ENCODE measurements at places on chromosomes 2 and 18.

- DNase-seq = peak; percentile 61
Measured at GRCh38 chr2:237253046-237253702, 160.8 kb downstream of the COL6A3 start.

- DNase-seq = no peak
Measured at GRCh38 chr2:234670806-234671205, 173.9 kb upstream of the ARL4C start.

DNA sequence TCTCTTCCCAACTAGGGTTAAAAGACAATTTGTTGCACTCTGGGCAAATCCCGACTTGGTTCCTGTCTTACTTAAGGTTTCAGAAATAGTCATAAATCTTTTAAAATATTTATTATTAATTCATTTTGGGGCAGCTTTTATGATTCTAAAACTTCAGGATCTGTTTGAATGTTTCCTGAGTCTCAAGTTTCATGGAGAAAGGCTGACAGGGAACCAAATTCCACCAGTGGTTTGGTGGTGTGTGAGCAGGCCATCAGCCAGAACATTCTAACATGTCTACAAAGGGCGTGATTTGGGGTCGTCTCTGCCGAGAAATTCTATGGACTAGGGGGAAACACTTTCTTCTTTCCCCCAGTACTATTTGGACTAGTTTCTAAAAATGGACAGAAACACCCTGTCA, 366.4 kb downstream of the ZNF521 start:
- peak; percentile 28 for DNase-seq

- DNase-seq = no peak
Measured at GRCh38 chr18:65017372-65017760, 733.4 kb upstream of the CDH7 start.

GRCh38 chr2:203869223-203870042, 1.9 kb downstream of the CTLA4 start:
- no peak for DNase-seq

GRCh38 chr18:53165770-53166169, 825.8 kb downstream of the DCC start:
- no peak for DNase-seq

- peak; percentile 73 for DNase-seq
Measured at GRCh38 chr18:24763765-24764513, 303.5 kb downstream of the HRH4 start.

- DNase-seq = peak; percentile 88
Measured at GRCh38 chr18:54787616-54788015, 40.7 kb upstream of the RAB27B start.

- no peak for DNase-seq
Measured at GRCh38 chr2:239344857-239345216, 56.0 kb downstream of the HDAC4 start.

GRCh38 chr2:83585250-83585649, 873.8 kb downstream of the SUCLG1 start:
- DNase-seq = no peak

- DNase-seq = peak; percentile 68
Measured at GRCh38 chr18:48975817-48976649, 25.3 kb upstream of the SMAD7 start.

GRCh38 chr18:46702471-46702870, 45.5 kb upstream of the LOXHD1 start:
- no peak for DNase-seq

- DNase-seq = no peak
Measured at GRCh38 chr2:120519469-120519868, 173.5 kb downstream of the INHBB start.
